ENCODE measurements at places on chromosomes 4 and X.

DNA sequence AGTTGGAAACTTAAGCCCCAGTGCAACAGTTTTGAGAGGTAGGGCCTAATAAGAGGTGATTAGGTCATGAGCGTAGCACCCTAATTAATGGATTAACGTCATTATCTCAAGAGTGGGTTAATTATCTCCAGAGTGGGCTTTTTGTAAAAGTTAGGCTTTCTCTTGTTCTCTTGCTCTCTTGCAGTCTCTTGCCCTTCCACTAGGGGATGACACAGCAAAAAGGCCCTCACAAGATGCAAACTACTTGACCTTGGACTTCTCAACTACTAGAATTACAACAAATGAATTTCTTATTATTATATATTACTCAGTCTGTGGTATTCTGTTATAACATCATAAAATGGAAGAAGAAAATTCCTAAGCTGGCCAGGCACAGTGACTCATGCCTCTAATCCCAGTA is 22.1 kb upstream of the NDST3 start:
- no peak for DNase-seq

DNA sequence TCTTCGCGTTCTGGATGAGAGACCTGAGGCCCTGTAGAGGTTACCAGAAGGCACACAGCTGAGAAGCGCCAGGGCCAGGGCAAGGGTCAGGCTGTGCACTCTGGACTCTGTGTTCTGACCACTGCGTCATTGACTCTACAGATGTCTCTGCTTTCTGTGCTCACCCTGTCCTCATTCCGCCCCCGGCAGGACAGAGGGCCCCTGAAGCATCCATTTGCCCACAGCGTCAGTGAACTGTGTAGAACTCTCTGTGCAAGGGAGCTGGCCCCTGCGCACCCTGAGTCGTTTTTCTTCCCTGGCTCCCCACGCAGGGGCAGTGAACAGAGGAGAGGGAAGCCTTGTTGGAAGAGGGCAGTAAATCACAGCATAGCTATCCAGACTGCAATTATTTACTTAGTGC is 6.1 kb upstream of the WAS start:
- DNase-seq, result no peak

- DNase-seq, result no peak
Observed at GRCh38 chrX:85136409-85136808, 107.2 kb downstream of the SATL1 start.

DNA sequence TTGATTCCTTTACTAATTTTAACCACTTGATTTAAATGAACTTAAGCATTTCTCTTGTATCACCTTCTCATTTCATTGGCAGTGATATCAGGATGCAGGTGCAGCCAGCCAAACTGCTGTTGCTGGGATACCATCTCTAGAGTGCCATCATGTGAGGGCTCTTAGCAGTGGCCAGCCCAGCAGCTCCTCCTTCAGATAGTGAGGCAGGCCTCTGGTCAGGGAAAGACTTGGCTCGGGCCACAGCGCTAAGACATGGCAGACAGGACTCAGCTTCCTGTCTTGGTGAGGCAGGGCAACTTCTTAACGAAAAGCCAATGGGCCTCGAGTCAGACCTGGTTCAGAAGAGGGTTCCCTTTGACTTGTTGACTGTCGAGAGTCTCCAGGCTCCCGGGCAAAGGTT is 50.0 kb downstream of the NOP14 start:
- DNase-seq, result no peak

DNA sequence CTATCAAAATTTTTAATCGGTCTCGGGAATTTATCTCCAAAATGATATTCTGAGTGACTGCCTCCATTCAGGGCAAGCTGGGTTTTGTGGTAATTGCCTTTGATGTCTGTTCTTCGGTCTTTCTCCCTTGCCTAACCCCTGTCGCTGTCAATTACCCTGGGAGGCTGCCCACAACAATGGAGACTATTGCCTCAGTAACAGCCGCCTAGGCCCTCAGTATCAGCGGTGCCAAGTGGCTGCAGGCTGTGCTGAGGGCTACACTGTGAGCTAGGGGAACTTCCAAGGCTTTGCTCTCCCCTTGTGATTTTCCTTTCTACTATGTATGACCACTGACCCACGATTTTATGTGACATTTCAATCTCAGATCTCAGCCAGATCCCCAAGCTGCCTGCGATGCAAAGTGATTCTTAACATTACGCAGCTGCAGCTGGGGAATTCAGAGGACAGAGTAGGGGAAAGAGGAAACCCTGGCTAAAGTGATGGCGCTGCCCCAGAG is 36.3 kb upstream of the REST start:
- DNase-seq, result peak; percentile 54

DNA sequence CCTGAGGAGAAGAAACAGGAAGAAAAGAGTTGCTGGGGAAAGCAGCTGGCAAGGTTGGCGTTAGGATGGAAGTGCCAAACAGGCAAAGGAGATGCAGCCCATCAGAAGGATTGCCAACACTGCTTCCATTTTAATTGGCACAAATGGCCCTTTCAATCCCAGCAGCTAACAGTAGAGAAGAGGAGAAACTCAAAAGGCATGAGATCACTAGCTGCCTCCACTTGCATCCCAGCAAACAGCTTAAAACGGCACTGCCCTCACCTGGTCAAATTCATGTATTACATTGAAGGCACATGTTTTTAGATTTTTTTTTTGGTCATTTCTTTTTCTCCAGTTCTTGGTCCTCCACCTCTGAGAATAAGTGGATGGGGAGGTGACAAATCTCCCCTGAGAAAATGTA is 14.9 kb upstream of the LOC101059915 start:
- peak; percentile 61 for DNase-seq

GRCh38 chr4:26028793-26029567 is 115.0 kb downstream of the SMIM20 start:
- DNase-seq, result peak; percentile 89

DNA sequence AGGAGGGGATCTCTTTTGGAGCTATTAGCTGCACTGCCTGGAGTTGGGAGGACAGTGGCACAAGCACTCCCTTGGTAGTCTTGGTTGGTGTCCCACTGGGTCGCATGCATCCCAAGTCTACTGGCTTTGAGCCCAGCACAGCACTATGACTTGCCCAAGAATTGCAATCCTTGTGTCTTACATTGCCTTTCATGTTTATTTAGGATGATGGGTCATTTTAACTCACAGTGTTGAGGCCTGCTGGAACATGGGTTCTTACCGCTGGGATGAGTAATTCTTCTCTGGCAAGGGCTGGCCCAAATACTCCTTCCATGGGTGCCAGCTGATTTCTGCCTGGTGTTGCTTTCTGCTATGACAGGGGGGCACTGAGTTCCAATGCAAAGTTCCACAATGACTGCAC is 185.5 kb downstream of the TEX13C start:
- no peak for DNase-seq

DNA sequence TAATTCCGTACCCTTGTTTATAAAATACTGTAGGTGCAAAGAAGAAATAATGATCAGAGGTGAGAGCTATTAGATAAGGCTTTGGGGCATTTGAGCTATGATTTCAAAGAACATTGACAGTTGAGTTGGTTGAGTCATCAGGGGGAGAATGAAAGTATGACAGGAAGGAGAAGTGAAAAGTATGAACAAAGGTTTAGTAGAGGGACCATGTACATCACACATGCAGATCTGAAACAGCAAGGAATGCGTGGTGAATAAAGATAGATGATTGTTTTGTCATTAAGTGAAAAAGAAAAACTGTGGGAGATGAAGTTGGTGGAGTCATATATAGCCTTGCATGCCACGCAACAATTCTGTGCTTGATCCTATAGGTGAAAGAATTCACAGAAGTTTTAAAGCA is 163.1 kb downstream of the ARAP2 start:
- no peak for DNase-seq

GRCh38 chr4:15253349-15253748 is 174.5 kb upstream of the C1QTNF7 start:
- DNase-seq, result no peak

- DNase-seq, result peak; percentile 94
Observed at GRCh38 chrX:68693481-68694434, 46.3 kb downstream of the STARD8 start.

- no peak for DNase-seq
Observed at GRCh38 chr4:42718336-42718735, 61.4 kb upstream of the ATP8A1 start.

GRCh38 chr4:26308568-26308967 is 12.2 kb upstream of the RBPJ start:
- DNase-seq, result no peak

Measured in H7 (cell line).